Inflammatory macrophage treated with lipopolysaccharide for 4 hours (primary cell): ENCODE measurements at places on chromosomes 1 and 21.

GRCh38 chr1:33008051-33008914 lies 28.4 kb downstream of the AK2 start:
- DNase-seq = peak; percentile 18

DNA sequence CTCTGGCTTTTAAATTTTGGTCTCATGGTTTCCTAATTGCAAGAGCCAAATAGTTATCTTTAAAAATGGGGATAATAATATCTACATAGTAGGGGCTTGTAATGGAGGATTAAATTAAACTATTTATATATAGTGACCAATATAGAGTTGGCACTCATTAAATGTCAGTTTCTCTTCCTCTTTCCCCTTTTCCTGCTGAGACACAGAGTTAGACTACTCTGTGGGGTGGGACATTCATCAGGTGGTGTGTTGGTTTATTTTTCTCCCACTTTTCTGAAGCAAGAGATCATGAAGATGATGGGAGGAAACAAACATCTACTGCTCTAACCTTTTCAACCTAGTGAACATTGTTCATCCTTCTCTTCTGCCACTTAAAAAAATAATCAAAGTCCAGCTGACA lies 17.3 kb upstream of the RAP1A start:
- DNase-seq = peak; percentile 44

DNA sequence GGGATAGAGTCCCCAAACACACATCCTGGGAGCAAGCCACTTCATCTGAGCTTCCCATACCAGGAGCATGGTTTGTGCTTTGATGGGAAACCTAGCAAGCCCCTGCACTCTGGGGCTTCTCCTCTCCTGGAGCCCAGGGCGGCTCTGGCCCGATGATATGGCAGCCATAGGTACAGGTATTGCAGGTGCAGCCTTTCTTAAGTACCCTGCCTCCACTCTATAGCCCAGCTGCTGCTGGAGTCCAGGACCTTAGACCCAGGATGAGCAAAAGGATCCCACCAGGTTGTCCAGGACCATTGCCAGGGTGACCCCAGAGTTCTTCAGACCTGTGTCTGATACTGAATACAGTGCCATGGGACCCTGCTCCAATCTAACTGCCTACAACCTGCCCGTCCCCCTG lies 4.2 kb downstream of the C1orf226 start:
- DNase-seq = no peak

DNA sequence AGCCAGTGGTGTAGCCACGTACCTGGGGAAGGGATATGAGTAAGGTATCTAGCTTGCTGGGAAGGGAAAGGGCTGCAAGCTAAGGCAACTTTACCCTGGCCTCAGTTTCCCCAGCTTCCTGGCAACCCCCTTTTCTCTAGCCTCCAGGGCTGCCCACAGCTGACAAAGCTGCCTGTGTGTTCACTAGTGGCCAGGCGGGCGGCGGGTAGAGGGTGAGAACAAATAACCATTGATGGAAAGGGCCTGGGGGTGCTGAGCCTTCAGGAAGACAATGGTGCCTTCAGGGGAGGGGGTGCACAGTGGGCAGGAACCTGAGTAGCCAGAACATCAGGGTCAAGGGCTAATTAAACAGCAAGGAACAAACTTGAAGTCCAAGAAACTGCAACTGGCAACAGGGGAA lies 6.1 kb downstream of the CERS2 start:
- no peak for DNase-seq

DNA sequence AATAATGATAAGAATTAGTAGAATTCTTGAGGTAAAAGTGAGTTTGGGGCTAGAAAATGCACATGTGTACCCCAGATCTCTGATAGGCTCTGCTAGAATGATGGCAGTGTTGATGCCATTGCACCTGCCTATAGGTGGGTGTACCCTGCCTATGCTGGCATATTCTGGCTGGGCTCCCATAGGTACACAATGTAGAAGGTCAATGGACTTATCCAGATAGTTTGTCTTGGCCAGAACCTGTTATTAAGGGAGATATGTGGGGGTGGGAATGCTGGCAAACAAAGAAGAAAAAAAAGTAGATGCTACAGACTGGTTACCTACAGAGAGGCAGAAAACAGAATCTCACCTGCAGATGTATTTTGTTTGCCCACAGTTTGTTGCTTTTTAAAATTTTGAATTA lies 14.1 kb upstream of the KLHDC8A start:
- no peak for DNase-seq
